ENCODE measurements at places on chromosomes 7 and 10.

DNA sequence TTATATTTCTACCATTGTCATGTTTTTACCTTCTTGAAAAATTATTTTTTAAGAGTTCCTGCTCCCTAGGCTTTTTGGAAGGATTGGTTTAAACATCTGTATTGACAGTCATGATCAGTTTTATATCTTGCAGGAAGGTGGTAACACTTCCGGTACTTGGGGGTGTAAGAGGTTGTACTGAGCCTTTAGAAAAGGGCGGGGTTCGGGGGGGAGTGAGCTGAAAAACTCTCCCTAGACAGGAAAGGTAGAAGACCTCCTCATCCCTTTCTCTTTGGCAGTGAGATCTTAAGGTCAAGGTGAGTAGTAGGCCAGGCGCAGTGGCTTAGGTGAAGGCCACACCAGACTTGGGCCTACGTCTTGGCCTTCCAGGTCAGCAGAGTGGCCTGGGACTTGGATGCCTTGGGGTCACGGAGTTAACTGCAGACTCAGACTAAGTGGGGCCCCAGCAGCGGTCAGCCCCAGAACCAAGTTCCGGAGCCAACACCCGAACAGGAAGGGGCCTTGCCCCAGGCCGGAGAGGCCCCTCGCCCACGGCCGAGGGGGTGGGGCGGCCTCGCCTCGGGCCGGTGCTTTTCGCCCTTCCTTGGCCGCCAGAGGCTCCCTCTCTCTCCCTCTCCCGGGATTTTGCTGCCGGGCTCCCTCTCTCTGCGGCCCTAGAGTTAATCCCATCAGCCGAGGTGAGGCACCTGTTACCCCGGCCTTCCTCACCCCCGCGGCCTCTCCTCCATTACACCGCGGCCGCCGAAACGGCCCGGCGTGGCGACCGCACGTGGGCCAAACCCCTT, at the start of gene PPP1R9A:
PPP1R9A (plus strand) TSS at position 569 of the 785 bp plus-strand sequence. CDS start 2,520 bp downstream, outside the sequence.
- DNase-seq: peak; percentile 41

GRCh38 chr7:116663744-116664143, 8.3 kb upstream of the MET start:
- DNase-seq: no peak

DNA sequence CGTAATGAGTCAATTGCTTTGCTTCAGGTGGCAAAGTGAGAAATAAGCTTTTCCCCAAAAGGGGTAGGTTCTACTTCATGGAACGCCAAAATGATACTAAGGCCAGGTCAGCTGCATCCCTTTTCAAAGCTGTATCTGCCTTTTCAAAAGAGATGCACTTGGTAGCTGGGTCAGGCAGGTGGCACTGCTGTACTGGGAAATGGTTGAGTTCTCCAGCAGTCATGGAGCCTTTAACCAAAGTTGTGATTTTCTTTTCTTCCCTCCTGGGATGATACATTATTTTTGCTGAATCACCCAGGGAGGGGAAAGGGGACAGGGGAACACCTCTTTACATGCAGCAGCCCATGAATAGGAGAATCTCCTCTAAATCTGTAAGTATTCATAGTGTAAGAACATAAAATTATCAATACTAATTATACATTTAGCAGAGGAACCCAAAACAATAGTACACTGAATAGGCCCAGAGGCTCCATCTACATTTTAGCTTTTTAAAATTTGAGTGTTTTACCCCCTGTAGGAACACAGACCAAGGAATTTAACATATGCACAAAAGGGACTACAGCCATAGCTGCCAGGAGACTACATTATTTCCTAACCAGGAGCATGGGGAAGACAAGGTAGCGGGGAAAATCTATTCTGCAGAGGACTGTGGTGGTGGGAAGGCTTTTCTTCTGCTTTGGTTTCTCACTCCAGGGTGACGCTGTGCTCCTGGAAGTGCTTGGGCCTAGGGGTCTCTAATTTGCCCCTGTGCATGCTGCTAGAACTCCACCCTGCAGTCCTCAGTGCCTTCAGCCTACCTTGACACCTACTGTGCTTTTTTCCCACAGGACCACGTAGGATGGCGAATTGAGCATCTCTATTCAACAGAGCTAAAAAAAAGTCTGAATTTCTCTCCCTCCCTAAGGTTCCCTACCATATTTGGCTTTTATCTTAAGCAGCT, 6.4 kb upstream of the GPR22 start:
- no peak for DNase-seq

- no peak for DNase-seq
Observed at GRCh38 chr10:1966712-1967376, 229.5 kb upstream of the ADARB2 start.

DNA sequence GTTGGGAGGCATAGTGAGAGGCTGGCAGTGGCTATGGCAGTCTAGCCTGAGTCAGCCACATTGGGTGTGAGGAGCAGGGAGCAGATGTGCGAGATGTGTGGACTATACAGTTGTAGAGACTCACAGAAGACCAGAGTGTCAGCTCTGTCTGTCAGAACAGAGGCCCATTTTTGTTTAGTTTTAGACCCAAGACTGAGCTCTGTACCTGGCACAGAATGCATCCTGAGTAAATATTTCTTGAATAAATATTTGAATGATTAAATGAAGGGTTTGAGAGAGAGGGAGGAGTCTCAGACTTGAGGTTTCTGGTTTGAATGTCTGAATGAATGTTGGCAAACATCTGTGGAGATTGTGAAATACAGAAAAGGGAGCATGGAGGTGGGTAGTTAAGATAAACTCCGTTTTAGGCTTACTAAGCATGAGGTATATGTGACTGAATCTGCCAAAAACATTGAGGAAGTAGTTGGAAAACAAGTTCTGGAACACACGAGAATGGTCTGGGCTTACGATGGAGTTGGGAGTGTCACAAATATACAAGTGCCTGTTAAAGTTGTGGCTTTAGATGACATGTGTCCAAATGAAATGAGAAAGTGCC, 3.6 kb downstream of the SEC23IP start:
- DNase-seq: no peak

GRCh38 chr7:24825931-24826661, 68.8 kb upstream of the GSDME start:
- no peak for DNase-seq

- DNase-seq: no peak
Observed at GRCh38 chr10:90062786-90063185, 361.4 kb downstream of the KIF20B start.

DNA sequence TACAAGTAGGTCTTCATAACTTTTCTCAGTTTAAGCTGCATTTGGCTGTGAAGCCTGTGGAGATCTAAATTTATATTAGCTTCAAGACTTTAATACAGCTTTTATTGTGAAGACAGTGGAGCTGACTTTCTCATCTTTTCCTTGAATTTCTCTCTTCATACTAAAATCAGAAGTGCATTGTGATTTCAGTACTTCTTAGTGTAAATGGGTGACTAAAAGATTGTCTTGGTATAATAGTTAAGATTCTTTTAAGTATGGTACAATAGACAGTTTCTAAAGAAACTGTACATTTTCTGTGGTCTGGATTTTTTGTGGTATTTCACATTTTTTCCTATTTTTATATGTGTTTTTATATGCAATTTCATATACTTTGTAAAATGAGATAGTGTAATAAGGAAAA, 21.0 kb upstream of the DDX21 start:
- DNase-seq: no peak

DNA sequence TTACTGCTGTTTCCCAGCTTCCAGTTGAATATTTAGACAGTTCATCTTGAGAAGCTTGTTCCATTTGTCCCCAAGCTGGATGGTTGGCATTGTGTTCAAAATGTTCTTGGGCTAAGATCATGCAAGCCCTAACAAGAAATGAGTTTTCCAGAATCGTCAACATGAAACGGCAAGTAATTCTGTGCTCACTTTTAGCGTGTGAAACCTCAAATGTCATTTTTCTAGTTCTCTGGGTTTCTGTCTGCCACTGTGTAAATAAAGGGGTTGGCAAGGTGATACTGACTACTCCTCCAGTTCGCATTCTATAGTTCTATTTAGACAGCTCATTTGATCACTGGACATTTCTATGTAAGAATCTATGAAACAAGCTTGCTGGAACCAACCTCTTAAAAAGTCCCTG, 194.0 kb downstream of the AHR start:
- no peak for DNase-seq

DNA sequence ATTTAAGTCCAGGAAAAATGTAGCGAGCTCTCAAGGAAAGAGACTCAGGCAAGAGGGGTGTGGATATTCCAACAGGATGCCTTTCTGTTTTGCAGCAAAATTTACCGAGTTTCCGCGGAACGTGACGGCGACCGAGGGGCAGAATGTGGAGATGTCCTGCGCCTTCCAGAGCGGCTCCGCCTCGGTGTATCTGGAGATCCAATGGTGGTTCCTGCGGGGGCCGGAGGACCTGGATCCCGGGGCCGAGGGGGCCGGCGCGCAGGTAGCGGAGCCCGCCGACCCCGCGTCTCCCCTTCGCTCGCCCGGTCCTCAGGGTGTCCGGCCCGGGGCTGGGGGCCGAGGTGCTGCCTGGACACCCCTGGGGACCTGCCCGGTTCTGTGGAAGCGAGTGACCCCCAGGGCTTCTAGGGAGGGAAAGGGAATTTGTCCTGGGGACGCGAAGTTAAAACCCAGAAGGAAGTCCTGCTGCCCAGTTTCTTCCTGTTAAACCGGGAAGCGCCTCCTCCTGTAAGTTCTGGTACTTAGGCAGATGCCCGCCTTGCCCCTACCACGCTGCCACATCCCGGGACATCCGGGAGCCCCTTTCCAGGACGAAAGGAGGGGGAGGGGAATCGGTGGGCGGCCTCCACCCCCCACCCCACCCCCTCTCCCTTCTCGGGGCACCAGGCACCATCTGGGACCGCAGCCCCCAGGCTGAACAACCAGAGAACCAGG, 2.5 kb downstream of the VSTM2A start:
- DNase-seq: no peak

DNA sequence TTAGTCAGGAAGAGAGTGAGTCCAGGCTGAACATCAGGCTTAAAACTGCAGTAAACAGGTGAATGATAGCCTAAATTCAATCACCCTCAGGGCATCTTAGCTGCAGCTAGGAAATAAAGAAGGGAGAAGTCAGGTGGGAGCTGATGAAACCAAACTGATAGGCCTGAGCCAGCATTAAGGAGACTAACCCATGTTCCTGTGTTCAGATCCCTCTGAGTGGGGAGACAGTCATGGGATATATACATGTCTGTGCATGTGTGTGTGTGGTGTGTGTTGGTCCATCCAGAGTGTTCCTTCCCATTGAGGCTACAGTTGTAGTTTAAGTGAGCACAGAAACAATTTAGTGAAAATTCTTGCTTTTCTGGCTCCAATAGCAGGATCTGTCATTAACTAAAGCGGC, 480.9 kb downstream of the PHTF2 start:
- no peak for DNase-seq

GRCh38 chr7:130386876-130387275, 6.6 kb downstream of the CPA1 start:
- no peak for DNase-seq

- DNase-seq: no peak
Observed at GRCh38 chr10:31949266-31949665, 20.6 kb upstream of the ARHGAP12 start.

DNA sequence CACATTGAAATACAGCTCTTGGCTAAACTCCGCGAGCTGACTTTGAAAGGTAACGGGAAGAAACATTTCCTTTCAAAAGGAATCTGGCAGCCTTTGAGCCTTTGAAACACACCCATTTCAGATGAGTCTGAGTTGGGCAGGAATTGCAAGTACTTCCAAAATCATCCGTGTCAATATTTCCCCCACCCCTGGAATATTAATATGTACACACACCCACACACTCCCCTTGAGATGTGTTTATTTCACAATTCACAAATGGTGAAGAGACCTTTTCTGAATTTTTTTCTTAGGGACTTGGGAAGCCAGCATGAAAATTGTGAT, 438.7 kb upstream of the NRP1 start:
- DNase-seq: no peak

DNA sequence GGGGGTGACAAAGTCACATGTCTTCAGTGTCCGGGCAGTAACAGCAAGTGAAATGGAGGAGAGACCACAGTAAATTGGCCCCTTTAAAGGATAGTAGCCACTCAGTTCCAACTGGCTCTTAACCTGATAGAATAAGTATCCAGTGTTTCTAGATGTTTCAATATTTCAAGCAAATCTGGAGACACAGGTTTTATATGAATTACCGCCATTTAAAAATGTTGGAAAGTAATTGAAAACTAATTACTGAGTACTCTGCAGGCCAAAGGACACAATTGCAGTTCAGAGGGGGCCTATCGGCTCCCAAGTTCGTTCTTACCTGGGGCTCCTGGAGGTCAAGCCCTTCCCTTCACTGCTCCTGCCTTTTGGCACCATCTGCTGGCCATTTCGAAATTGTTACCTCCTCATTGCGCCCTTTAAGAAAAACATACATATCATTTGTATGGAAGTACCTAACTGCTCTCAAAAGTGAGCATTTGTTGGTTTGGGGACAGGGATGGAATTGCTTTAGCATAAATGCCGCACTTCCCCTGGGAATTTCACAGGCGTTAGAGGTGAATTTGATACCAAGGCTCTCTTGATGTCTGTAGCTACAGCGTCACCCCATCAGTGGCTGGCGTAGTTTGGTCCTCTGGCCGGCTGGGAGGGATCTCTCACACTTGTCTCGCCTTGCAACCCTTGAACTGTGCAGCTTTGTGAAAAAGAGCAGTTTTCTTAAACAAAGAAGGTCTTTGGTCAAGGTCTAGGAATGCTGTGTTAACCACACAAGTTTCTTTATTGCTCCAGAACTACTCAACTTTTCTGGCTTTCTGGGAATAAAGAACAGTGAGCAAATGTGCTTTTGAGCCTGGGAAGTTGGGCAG, 220.0 kb downstream of the ARHGAP21 start:
- no peak for DNase-seq

- DNase-seq: no peak
Observed at GRCh38 chr7:137446025-137446424, 102.5 kb upstream of the PTN start.

GRCh38 chr7:116955801-116956476, 2.6 kb downstream of the ST7 start:
- no peak for DNase-seq

GRCh38 chr10:3194871-3195270, 22.3 kb upstream of the PITRM1 start:
- DNase-seq: no peak

DNA sequence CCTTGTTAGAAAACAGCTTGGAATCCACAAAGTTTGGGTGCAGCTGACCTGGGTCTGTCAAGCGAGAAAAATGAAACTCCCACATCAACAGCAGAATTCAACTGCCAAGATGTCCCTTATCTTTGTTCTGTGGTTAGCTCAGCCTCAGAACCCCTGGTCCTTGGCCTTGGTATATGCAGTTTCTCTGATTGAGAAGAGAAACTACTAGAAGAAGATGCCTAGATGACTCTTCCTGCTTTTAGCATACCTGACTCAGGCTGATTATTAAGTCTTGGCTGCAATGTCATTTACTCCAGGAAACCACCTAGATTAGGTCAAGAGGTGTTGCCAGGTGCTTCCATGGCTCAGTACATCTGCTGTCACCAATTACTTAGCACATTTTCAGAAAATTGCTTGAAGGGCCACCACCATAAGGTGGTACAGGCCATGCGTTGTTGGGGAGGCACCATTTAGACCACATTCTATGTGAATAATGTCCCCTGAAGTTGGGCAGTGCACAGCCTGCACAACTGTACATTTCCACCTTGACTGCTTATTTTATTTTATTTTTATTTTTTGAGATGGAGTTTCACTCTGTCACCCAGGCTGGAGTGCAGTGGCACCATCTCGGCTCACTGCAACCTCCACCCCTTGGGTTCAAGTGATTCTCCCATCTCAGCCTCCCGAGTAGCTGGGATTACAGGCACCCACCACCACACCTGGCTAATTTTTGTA, 59.4 kb upstream of the ZNF438 start:
- DNase-seq: no peak

- DNase-seq: no peak
Observed at GRCh38 chr7:26052706-26053105, 99.3 kb upstream of the NFE2L3 start.
